ENCODE measurements at places on chromosomes 4 and X.

GRCh38 chr4:108465886-108466500 is 154.4 kb upstream of the RPL34 start:
- no peak for DNase-seq

- DNase-seq, result no peak
Observed at GRCh38 chrX:125709532-125709931, 389.9 kb downstream of the TEX13C start.

- no peak for DNase-seq
Observed at GRCh38 chr4:20106921-20107320, 144.8 kb upstream of the SLIT2 start.

DNA sequence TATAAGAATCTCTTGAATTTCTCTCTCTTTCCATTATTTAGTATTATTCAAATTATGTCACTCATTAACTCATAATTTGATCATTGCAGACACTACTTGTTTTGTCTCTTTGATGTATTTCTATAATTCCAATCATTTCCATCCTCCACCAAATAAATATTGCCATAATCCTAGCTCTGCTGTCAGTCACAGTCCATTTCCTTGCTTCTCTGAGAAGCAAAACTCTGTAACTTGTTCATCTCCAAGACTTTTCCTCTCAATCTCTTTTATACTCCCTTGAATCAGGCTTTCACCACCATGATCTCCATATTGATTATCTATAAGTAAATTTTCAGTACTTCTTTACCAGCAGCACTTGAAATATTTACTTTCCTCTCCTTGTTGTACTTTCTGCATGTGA is 135.9 kb downstream of the SCLT1 start:
- DNase-seq, result no peak

GRCh38 chr4:38001927-38002326 is 41.7 kb downstream of the PTTG2 start:
- no peak for DNase-seq

- DNase-seq, result no peak
Observed at GRCh38 chr4:3355266-3355748, 62.5 kb downstream of the RGS12 start.

- DNase-seq, result no peak
Observed at GRCh38 chr4:151599863-151600262, 160.9 kb downstream of the GATB start.

DNA sequence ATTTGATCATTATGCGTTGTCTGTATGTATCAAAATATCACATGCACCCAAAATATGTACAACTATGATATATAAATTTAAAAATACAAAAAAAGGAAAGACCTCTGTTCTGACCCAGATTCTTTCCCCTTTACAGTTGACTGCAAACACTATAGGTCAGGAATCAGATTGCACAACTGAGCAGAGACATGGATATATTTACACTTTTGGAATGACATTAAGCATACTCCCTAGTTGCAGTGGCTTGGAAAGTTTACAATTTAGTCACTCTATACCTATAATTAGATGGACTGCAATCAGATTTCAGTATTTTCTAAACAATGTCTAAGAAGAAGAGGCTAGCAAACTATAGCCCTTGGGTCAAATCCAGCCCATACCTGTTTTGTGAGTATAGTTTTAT is 98.5 kb upstream of the INPP4B start:
- no peak for DNase-seq

DNA sequence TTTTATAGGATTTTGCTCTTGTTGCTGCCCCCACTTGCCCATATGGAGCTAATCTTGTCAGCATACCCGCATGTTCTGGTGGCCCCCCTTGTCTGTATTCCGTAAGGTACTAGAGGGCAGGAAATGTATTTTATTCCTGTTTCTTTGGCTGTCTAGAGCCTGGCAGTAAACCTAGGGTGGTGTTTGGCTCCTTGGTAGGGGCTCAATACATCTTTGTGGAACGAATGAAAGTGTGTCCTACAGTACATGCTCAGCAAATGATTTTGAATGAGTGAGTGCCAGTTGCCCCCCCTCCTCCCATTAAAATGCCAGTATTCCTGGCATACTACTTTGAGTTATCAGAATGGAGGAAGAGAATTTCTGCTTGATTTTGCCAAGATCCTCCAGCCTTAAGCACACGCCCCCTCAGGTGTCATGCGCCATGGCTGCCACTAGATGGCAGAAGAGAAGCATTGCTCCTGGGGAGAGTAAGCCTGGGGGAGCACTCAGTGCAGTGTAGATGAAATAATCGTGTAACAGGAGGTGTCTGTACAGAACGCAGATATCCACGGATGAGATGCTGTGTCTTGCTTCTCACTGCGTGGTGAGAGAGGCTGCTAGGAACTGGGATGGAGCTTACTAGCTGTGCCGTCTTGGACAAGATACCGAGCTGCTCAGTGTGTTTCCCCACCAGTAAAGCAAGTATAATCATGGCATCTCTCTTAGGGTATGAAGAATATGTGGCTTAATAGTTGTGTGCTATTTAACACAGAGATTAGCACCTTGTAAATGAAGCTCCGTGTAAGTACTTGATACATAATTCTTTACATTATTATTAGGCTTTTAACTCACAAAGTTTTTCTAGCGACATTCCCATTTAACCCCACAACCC is 17.2 kb upstream of the RNF212 start:
- DNase-seq, result peak; percentile 67

DNA sequence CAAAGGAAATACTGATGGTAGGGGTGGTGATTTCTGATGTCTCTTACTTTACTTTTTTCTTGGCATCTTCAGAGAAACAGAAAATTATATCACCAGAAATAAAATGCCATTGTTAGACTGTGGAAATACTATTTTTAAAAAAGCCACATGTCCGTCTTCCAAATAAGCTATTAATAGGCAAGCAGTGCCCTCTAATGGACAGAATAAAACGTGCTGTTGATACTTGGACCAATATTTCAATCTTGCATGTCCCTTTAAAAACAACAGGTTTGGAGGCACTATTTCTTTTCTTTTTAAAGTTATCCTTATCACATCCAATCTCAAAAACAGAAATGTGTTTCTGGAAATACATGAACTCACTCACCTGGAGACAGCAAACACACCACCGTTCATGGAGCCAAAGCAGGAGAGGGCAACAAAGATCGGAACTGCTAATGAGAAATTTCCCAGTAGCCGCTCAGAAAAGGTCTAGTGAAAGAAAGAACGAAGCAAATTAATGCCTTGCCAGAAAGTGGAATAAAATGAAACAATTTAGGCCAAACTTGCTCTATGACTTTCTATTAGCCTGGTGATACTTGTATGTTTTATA is 59.2 kb downstream of the SLC7A11 start:
- no peak for DNase-seq

- DNase-seq, result no peak
Observed at GRCh38 chr4:176563591-176563990, 229.1 kb downstream of the VEGFC start.

DNA sequence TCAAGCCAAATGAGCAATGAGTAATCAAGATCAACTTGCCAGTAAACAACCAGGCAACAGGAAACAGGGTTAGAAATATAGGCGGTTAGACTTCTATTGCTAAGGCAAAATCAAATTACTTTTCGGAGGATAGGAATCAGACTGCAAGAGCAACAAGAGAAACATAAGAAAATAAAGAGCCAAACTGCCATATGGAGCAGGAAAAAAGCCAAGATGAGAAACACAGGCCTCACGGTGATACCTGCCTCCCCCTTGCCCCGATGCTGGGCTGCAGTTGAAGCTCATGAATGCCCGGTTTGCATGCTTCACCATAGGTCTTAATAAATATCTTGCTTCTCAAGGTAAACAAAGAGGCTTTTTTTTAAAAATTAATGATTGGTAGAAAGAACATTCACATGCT is 158.4 kb upstream of the MAGEC2 start:
- DNase-seq, result no peak

GRCh38 chr4:164313853-164314252 is 440.1 kb upstream of the SMIM31 start:
- DNase-seq, result no peak

GRCh38 chrX:149346306-149346705 is 158.8 kb downstream of the IDS start:
- no peak for DNase-seq

- DNase-seq, result no peak
Observed at GRCh38 chrX:46165866-46166265, 379.4 kb downstream of the ZNF674 start.

DNA sequence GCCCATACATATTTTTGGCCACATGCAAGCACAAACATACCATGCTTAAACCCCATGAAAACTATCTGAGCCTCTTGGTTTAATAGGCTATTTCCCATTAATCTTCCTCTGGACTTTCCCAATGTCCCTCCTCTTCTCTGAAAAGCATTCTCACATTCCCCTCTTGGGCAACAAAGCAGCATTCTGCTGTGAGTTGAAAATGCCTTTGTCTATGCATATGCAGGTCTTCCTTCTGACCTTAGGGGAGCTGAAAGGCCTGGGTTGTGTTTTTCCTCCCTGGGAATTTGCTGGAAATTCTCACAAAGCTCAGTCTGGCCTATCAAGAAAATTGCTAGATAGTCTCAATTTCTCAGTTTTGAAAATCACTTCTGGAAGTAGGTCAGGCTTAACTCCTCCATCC is 4.2 kb downstream of the VSIG4 start:
- DNase-seq, result no peak

- DNase-seq, result no peak
Observed at GRCh38 chr4:4481399-4481994, 60.4 kb downstream of the STX18 start.

GRCh38 chr4:172357006-172357540 is 543.9 kb downstream of the GALNTL6 start:
- DNase-seq, result no peak

DNA sequence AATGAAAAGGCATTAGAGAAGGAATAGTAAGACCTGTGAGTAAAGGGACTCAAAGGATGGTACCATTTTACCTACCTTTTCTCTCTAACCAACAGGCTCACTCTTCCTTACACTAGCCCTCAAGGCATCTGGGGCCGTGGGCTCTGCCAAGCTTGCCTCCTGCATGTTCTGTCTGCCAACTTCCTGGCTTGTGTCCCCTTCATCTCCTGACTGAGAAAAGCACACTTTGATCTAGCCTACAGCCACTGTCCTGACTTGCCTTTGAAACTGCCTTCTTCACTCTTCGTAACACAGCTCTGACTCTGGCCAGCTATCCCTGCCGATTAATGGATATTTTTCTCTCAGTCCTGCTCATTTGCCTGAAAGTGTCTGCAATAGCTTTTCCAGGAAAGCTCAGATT is 76.5 kb downstream of the RASGEF1B start:
- no peak for DNase-seq

DNA sequence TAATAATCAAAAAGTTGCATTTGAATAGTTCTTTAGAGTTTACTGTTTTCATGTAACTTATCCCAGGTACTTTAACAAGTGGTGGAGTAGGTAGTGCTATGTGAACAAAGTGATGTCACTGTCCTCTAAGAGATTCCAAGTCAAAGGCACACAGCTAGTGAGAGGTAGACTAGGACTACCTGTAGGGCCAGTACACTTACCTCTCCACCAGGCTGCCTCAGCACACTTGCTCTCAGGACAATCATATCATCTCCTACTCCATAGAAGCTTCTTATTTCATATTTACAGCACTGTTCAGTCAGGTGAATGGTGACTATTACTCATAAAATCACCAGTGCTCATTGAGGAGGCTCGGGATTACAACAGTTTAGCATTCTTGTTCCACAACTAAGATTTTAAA is 173.0 kb upstream of the EMCN start:
- no peak for DNase-seq

DNA sequence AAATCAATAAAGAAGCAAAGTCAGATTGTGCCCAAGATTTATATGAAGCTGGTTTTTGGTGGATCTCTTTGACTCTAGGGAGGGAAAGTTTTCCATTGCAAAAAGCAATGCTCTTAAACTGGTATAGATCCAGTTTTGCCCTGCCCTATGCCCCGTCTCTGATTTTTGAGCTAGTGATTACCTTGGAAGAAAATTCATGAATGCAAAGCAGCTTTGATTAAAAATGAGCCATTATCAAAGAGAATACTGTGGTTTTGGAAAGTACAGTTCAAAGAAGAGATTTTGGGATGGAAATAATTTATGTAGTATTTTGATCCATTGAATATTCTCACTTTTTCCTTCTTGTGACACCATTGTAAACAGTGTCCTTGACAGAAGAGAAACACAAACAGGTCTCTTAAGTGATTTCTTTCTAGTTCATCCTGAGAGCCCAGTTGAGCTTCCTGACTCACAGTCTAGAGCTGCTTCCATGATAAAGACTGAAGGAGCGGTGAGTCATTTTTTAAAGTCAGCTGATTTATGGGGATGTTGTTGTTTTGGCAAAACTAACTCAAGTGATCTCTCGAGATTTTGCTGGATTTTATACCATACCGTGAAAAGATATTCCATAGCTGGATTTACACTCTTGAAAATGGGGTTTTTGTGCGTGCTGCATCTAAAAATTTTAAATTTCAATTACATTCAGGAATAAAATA is 76.7 kb downstream of the AFF1 start:
- DNase-seq, result no peak

GRCh38 chr4:145279122-145279960 is 99.0 kb upstream of the OTUD4 start:
- DNase-seq, result no peak

GRCh38 chrX:153878345-153878744 is 7.6 kb downstream of the L1CAM start:
- no peak for DNase-seq

DNA sequence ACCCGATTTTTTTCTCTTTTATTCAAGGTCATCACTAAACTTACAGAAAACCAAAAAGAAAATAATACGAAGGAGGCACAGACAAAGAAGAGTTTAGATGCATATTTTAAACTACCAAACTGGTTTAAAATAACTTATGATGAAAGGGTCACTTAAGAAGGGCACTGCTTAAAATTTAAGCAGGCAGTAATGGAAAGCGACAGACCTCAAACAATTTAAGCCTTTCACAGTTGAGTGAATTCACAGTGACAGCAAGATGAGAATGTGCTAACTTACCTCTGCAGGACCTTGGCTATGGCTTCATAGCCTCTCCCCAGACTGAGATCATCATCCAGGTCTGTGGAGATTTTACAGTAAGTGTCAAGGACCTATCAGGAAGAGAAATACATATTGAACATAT is 112.1 kb downstream of the TTC29 start:
- DNase-seq, result no peak

DNA sequence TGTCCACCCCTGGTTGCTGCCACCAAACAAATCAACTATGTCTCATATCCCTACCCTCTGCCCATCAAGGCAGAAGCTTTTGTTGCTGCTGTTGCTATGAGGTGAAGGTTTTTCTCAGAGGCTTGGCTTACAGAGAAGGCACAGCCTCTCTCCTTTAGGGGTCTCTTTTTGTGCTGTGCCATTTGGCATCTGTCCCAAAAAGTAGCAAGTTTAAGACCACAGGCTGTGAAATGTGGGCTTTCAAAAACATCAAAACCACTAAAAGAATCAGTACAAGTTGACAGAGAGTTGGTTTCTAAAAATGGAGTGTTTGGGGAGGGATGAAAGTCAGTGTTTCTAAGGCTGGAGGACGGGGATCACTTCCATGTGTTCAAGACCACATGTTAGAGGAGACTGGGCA is 634.9 kb downstream of the BCOR start:
- no peak for DNase-seq

GRCh38 chr4:48137846-48138245 is 3.8 kb upstream of the TXK start:
- DNase-seq, result no peak

GRCh38 chr4:71253545-71253944 is 85.3 kb upstream of the SLC4A4 start:
- DNase-seq, result no peak

DNA sequence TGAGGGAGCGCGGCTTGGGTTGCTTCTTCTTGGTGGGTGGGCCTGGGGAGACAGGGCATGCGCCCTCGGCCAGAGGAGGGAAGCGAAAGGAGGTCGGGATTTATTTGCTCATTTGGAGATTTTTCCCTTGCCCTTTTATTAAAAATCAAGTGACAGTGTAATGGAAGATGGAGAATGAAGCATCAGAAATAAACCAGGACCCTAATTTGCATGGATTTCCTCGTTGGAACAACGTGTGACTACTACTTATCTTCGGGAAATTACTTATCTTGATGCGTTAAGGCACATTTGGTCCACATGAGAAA is 709 bp upstream of the CLOCK start:
- no peak for DNase-seq

Data from stimulated activated CD4-positive, alpha-beta T cell treated with anti-CD3 and anti-CD28 coated beads, Interleukin-2, amount 100 ng/mL, for 48 hours (primary cell).